Activated CD4-positive, alpha-beta T cell treated with anti-CD3 and anti-CD28 coated beads for 4 hours (primary cell): ENCODE measurements at places on chromosomes 1 and 21.

DNA sequence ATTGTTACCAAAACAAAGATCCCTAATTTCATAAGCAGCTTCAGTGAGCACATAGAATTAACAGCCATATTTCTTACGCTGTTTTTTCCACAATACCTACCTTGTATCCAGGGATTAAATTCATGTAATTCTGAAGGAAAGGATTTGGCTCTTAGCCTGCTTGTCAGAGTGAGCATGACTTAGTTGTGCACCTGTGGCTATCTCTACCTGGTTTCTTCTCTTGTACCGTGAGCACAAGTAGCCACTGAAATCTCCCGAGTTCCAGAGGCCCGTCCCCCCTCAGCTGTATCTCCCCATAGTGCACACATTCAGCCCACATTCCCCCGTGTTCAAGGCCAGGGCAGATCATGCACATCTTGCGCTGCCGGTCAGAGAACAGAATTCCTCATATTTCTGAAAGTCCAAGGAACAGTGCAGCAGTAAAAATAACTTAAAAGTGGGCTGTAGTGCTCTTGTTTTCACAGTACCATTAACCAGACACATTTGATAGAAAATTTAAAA is 2.3 kb downstream of the TENT5C start:
- DNase-seq: no peak

GRCh38 chr21:45132841-45133573 is 58.6 kb downstream of the ADARB1 start:
- no peak for DNase-seq

- DNase-seq: no peak
Observed at GRCh38 chr1:31856140-31856539, 40.3 kb upstream of the SPOCD1 start.

DNA sequence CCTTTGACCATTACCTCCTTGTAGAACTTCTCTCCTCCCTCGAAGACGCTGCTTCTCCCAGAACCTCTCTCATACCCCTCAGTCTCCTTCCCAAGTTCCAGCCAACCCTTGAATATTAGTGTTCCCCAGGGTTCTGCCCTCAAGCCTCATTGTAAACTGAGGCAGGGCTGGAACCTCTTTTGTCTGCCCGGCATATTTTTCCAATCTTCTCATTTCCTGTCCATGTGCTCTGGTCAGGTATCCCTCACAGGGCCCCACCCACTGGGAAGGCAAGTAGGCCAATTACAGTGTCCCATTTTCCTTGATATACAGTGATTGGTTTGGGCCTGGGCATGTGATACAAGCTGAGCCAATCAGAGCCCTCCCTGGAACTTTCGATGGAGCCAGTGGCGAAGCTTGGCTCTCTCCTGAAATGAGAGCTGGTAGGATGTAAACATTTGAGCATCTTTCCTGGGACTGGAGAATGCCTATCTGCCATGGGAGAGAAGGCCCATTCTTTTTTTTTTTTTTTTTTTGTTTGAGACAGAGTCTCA is 57.1 kb upstream of the ID3 start:
- DNase-seq: no peak

DNA sequence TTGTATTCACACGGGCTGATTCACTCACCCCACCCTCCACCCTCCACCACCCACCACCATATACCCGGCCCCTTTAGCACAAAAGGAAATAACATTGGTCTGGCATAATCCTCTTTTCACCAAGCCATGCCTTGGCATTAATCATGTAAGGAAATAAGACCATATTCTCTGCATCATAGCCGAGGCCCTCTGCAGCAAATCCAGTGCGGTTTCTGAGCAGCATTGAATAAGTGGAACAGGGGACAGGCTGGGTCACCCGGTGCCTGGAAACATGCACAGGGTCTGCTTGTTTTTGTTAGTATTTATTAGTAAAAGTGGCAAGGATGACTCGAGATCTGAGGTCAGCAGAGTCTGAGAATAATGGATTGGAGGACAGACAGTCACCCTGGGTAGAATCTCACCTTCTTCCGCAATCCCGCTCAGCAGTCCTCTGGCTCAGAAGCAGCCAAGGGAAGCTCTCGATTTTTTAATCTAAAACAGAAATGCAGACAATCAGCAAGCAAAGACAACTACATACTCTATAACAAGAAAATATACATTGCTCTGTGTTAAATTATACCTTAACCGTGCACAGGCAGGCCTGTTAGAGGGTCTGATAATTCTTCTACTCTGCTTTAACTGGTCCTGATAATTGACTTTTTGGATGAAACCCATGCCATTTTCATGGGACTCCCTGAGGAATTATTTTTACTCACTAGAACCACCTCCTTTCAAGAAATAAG is 52.4 kb upstream of the CDC42BPA start:
- DNase-seq: no peak

- DNase-seq: no peak
Observed at GRCh38 chr1:230976360-230976759, 2.3 kb downstream of the TTC13 start.

GRCh38 chr1:96979304-96980268 is 258.0 kb downstream of the PTBP2 start:
- DNase-seq: no peak

DNA sequence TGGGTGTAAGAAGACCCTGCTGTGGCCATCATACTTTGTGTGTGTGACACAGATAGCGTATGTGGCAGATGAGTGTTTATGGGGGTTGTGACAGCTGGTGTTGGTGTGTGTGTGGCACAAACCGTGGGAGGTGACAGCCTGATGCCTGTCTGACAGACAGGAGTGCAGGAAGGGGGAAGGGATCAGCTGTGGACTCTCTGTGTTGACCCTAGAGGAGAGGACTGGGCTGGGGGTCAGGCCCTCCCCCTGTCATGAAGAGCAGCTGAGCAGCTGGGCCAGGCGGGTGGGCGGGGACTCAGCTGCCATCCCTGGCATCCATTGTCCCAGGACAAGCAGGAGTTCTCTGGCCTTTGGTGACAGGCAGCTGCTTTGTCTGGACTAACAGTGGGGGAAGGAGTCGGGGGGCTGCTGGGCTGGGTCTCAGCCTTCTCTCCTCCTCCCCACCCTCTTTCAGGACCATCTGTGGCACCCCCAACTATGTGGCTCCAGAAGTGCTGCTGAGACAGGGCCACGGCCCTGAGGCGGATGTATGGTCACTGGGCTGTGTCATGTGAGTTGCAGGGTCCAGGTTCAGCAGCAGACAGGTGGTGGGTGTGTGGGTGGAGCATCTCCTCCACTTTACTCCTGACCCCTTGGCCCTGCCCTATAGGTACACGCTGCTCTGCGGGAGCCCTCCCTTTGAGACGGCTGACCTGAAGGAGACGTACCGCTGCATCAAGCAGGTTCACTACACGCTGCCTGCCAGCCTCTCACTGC is 2.3 kb downstream of the PLK3 start:
- DNase-seq: no peak

GRCh38 chr1:60225486-60225885 is 151.9 kb upstream of the C1orf87 start:
- no peak for DNase-seq

DNA sequence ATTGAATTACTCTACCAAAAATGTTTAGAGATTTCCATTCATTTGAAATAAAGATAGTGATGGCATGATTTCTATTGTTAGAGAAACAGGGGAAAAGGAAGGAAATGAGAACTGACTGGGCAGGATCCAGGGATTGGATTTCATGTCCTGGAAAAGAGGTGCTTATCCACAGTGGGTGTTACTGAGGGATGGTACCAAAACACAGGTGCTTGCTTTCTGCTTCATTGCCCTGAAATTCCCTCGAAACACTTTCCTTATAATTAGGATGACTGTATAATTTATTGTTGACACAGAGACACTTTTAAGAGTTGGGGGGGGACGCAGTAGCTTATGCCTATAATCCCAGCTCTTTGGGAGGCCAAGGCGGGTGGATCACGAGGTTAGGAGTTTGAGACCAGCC is 185.0 kb upstream of the KCNK2 start:
- no peak for DNase-seq

DNA sequence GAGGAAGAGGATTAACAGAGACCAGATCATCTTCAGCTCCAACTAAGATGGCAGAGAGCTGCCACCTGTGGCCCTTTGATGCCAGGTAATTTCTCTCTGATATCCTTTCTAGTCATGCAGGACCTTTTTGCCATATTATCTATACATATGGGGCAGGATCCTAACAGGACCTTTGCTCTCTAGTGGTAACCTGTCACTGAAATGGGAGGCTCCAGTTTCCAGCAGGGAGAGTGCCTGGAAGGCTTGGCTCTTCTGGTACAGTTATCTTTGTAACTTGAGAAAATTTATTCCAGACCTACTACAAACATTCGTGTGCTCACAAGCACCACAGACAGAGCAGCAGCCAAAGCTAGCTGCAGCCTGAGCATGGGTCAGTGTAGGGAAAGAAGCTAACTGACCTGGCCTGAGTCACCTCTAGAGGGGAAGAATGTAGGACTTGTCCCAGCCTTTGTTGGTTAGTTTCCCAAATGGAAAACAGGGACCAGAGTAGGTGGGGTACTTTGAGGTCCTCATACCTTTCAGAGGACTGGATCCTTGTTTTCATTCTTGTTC is 86.5 kb upstream of the MACF1 start:
- no peak for DNase-seq

GRCh38 chr1:210360852-210361477 is 32.3 kb downstream of the HHAT start:
- no peak for DNase-seq
